CD8-positive, alpha-beta memory T cell (primary cell): ENCODE measurements at places on chromosomes 3 and 15.

DNA sequence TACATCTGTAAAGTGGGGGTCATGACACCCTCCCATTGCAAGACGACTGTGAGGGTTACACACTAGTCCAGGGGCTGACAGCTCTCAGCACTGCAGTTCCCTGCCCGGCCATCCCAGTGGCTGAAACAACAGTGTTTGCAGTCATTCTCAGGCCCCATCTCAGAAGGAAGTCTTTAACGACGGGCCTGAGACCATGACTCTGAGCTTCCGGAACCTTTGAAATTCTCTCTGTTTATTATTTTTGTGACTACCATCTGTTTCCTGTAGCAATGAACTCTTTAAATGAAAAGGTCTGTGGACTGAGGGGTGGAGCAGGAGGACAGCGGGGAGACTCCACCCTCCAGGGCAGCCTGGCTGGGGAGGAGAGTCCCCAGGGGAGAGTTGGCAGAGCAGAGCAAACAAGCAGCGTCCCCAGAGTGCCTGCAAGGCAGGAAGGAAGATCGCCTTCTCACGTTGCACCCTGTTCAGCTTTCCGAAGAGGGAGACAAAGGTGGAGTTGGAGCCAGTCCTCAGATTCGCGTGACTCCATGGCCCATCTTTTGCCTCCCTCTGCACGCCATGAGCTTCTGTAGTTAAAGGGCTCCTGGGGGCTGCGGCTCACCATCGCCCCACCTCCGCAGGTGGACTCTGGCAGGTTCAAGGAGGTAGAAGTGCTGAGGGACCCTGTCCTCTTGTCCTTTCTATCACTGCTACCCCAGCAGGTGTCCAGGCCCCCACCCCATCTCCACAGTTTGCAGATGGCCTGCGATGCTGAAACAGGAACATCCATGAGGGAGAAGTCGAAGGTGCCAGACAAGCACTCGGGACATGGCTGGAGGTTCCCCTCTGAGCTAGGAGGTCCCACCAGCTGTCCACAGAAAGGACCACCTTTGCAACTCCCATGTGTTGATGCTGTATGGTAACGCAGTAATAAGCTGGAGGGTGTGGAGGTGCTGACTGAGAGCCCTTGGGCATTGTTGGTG, 525.8 kb upstream of the PROK2 start:
- DNase-seq, result no peak

DNA sequence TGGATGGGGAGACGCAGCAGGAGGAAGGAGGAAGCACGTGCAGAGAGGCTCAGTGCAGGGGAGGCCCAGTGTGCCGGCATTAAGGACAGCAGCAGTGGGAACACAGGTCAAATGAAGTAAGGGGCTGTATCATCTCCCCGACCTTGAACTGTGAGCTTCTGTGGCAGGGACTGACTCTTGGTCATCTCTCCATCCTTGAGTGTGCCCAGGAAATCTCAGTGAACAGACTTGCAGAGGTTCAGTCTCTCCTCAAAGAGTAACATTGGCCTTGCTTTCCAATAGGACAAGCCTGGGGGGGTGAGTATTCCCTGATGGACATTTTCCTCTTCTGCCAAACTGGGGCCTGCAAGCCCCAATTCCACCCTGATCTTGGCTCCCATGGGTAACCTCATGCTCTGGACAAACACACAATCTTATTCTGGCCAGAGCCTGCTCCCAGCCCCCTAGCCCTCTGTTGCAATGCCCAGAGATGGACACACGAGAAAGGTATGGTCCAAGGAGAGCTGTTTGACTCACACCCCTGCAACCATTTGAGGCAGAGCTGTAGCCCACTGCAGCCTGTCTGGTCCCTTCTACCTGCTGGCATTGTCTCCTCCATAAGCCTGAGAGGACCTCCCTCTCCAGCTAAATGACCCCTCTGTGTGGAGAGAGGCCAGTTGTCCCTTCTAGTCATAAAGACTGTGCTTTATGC, 50.9 kb downstream of the TLE3 start:
- no peak for DNase-seq

- no peak for DNase-seq
These were observed 120.9 kb downstream of the NEDD4 start for GRCh38 chr15:55872471-55872870.

DNA sequence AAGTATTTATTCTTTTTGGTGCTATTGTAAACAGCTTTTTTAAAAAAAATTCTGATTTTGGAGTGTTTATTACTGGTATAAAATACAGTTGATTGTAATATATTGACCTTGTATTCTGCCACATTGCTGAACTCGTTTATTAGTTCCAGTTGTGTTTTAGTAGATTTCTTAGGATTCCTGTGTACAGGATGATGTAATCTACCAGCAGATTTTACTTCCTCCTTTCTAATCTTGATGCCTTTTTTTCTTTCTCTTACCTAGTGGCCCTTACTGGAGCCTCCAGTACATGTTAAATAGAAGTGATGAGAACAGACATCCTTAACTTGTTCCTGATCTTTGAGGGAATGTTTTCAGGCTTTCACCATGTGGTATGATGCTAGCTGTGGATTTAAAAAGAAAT, 70.4 kb upstream of the KY start:
- no peak for DNase-seq

DNA sequence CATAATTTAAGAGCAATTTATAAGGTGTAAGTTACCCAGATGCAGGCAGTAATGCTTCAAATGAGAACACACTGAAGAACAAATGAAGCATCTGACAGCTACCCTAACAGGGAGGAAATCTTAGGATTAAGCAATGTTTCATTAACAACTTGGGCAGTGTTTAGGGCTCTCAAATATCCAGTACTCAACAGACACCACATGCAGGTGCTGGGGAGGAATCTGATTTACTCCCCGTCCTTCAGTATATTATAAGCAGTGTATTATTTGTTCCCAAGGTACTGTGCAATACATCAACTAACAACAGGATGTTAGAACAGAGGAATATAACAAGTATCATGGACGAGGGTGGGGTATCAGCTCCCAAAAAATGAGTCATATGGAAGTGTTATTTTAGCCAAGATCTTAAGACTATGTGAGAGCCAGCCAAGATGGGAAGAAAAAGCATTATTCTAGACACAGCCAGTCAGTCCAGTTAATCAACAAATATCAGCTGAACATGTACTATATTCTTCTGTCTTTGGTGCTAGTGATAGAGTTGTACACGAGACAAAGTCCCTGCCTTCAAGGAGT, 20.4 kb downstream of the BTBD1 start:
- DNase-seq, result no peak

GRCh38 chr15:32715276-32715675, 2.5 kb upstream of the GREM1 start:
- no peak for DNase-seq
